ENCODE measurements at places on chromosomes 3 and 15.

DNA sequence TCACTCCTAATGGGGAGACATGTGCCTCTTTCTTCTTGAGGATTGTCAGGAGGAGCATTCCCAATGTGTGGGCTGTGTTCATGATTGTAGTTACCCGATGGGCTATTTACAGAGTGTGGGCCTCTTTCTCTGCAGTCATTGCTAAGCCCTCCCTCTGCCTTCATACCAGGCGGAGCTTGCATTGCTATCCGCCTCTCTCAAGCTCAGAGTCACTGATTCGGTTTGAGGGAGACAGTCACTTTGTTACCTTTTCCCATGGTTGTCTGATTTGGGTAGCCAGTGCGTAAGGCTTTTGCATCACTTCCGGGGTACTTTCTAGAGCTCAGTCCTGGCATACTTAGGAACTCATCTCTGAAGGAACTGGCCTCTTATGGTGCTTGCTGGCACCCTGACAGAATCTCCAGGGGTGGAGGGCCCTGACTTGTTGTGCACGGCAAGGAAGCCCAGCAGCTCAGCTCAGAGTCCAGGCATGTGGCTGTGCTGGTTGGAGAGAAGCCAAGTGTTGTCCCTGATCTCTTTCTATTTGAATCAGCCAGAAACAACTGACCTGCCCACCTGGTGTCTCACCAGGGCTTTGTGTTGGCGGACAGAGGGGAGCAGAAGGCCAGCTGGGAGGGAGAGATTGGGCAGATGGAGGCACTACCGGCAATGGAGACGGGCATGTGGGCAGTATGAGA, 79.8 kb downstream of the EPHB1 start:
- DNase-seq, result no peak

- no peak for DNase-seq
Measured at GRCh38 chr15:71565631-71566160, 244.7 kb upstream of the NR2E3 start.

- no peak for DNase-seq
Measured at GRCh38 chr15:90160781-90161727, 40.1 kb upstream of the SEMA4B start.

- DNase-seq, result no peak
Measured at GRCh38 chr15:44158111-44158510, 37.0 kb downstream of the FRMD5 start.

GRCh38 chr15:58407236-58407775, 24.5 kb upstream of the LIPC start:
- DNase-seq, result no peak

DNA sequence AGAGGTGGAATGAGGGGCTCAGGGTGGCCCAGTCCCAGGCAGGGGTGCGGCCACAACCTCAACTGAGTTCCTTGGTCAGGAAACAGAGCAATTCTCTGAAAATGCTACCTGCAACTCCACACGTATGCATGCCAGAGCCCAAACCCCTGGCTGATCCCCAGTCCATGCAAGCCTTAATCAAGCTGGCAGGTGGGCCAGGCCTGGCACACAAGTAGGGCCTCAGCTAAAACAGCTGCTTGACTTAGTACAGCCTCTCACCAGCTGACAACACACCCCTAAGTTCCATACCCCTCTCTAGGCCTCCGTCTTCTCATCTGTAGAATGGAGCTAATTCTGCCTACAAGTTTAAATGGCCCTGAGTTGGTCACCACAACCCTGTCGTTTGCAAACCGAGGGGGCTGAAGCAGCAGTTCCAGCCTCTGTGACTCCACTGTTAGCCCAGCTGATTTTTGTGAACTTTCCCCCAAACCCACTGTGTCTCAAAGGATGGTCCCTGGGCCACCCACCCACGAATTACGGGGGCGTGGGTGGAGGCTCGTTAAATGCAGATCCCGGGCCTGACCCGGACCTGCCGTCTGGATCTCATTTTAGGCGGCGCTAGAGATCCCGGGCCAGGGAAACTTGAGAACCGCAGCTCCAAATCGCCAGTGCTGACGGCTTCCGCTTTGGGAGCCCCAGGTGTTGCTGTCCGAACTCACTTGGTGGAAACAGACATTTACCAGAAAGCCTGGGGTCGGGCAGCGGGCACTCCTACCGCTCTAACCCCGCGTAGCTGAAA, 927 bp downstream of the CHDH start:
- no peak for DNase-seq

DNA sequence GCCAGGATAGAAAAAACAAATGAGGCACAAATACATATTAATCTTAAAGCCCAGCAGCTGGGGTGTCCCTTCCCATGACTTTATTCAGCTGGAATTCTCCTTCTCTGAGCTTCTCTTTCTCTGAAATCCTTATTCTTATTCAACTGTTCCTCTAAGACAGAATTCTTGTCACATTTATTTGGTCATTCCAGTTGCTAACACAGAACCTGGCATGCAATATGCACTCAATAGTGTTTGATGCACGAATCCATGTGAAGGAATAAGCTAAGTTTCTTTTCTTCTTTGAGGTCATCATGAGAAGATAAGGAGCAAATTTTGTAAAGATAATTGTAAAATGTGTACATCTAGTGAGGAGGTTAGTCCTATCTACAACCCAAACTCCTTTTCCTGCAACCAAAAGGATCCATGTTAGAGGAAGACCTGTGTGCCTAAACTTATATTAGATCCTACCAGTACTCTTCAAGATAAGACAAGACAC, 154.2 kb upstream of the KCNMB2 start:
- DNase-seq, result no peak

- no peak for DNase-seq
Measured at GRCh38 chr3:31039145-31039544, 144.7 kb upstream of the GADL1 start.

- no peak for DNase-seq
Measured at GRCh38 chr3:66860771-66861170, 137.3 kb upstream of the KBTBD8 start.

GRCh38 chr3:131914090-131914691, 120.6 kb downstream of the CPNE4 start:
- DNase-seq, result no peak

DNA sequence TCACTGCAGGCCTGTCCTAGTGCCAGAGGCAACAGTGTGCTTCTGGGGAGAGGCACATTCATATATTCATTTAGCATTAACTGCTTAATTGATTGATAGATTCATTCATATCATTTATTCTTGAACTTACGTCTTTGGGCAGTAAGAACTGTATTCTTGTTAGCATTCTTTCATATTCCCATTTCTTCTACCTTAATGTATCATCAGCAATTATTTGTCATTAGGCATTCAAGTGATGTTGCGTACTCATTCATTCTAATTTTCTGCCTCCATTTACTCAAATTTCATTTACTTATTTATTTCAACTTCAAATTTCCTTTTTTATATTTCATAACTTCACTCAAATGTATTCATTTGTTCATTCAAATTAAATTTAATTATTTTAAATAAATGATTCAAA, 31.5 kb upstream of the CCR4 start:
- DNase-seq, result no peak

DNA sequence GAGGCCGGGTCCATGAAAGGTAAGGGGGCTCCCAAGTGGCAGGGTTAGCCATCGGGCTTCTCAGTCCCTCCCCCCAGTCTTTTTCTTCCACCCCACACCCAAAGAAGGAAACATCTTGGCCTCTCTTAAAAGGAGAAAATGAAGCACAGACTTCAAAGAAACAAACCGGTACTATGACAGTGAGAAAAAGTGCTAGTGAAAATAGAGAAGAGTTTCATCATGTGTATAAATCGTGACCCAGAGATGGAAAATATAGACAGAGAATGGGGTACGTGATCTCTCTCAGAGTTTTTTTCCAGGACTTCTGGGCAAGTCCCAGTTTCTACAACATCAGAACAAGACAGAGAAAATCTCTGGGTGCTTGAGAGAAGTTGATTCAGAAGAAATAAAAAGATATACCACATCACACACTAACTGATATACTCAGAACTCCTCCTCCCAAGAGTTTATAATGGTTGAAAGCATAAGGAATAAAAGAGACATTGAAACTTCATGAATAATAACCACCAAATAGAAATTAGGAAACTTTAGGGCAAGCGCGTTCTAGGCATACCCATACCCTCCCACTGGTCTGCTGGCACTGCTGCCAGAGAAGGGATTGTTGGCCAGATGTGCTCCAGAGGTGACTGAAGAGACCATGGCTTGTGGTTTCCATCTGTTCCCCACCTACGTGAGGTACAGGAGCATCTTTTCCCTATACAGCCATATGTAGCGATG, 318.9 kb upstream of the CHRM5 start:
- no peak for DNase-seq

- DNase-seq, result no peak
Measured at GRCh38 chr15:41940441-41940857, 31.9 kb downstream of the EHD4 start.

- DNase-seq, result no peak
Measured at GRCh38 chr15:78061963-78062427, 15.5 kb downstream of the TBC1D2B start.

DNA sequence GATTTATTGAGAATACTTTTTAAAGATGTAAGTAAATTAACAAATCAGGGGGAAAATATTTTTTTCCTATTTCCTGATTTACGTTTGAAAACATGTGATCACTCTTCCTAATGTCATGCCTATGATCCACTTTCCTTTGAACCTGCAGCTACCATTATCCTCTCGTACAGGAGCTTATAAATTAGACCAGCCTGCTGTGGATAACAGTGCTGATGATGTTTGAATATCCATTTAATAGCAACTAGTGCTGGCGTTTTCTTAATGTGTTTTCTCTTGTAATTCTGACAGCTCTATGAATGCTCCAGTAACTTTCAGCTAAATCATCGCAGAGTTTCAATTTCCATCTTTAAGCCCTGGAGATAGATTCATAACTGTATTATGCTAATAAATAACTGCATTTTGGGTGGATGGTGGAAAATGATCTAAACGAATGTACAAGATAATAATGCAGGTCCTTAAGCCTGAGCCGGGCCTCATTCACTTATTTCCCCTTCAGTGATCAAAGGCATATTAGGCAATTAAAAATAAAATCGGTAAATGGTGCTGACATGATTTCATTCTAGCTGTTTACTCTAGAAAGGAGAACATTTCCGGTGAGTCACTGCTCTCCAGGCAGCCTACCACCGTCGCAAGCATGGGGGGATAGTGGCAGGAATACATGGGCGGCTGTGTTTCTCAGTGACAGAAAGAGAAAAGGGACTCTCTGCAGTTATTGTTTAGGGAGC, 58.5 kb upstream of the SLC24A5 start:
- DNase-seq, result no peak

GRCh38 chr3:11289864-11290263, 17.7 kb downstream of the ATG7 start:
- no peak for DNase-seq

DNA sequence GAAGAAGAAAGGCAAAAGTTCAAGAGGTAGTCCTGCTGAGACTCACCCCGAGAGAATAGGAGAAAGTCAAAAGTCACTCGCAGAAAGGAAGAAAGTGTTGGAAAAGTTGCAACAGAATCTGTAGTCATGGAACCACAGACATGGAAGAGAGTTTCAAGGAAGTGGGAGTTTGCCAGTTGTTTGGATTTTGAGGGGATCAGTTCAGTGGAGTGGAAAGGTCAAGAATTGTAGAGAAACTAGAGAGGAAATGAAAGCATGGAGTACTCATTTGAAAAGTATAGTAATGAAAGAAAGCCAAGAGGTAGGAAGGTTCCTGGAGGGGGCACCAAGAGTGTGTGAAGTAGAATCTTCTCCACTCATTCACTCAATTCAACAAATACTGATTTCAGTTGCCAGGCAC, 34.7 kb downstream of the SPTSSB start:
- no peak for DNase-seq

DNA sequence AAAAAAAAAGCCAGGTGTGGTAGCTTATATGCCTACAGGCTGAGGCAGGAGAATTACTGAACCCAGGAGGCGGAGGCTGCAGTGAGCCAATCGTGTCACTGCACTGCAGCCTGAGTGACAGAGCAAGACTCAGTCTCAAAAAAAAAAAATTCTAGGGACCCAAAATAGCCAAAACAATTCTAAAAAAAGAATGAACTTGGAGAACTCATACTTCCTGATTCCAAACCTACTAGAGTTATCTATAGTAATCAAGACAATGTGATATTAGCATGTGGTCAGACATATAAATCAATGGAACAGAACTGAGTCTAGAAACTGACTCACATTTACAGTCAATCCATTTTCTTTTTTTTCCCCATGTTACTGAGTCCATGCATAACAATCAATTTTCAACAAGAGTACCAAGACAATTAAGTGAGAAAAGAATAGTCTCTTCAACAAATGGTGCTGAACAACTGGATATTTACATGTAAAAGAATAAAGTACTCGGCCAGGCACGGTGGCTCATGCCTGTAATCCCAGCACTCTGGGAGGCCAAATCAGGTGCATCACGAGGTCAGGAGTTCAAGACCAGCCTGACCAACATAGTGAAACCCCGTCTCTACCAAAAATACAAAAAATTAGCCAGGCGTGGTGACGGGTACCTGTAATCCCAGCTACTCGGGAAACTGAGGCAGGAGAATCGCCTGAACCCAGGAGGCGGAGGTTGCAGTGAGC, 11.9 kb downstream of the PRKAR2A start:
- DNase-seq, result no peak

GRCh38 chr3:178201714-178202113, 334.5 kb upstream of the KCNMB2 start:
- no peak for DNase-seq

- DNase-seq, result no peak
Measured at GRCh38 chr15:52288051-52288942, 7.3 kb downstream of the MYO5C start.

DNA sequence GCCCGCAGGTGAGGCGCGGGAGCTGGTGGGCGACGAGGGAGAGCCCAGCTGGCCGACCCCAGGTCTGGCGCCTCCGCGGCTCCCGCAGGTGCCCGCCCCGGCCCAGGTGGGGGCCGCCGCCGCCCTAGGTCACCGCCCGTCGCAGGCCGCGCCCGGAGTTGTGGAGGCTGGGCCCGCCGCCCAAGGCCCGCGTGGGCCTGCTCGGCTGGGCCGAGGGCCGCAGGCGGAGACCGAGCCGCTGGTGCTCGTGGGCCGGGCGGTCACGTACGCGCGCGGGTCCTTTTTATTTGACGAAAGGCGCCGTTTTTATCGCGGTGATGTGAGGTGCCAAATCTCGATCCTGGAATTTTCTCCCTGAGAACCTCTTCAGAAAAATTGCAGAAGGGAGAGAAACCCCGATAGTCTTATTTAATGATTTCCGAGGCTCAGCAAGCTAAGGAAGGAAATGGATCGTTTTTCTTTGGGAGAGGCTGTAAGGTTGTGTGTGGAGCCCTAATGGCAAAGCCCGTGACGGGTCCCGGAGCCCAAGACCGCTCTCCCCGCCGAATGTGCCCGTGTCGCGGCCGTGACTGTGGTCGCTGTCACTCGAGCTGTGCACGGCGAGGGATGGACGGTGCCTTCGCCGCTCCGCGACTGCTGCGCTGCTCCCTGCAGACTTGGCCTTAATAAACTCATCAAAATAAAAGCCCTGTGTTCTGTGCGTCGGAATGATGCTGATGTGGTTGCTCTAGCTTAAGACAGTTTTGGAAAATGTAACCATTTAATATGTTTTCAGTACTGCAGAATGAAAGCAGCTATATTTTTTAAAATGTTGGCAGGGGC, 612 bp downstream of the APPL1 start:
- peak; percentile 13 for DNase-seq

GRCh38 chr15:28993720-28994053, 107.9 kb downstream of the APBA2 start:
- DNase-seq, result no peak
